ENCODE measurements at places on chromosomes 12 and 14.

DNA sequence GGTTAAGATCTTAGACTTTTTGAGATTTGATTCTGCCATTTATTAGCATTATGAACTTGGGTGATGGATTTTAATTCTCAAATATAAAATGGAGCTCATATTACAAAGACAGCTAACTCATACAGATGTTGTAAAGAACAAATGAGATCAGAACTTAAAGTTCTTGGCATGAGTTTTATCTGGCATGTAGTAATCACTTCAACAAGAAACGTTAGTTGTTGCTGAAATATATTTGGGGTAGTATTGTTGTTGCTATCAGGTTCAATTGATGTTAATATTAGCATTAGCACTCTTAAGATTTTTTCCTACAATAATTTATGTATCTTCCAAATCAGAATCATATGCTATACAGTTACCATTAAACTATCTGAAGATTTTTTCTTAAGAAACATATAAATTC, 71.0 kb downstream of the SLC6A15 start:
- DNase-seq: no peak

GRCh38 chr12:30925607-30926242, 823 bp upstream of the TSPAN11 start:
- peak; percentile 86 for DNase-seq

GRCh38 chr12:46219877-46220655, 48.8 kb downstream of the SLC38A1 start:
- no peak for DNase-seq

- DNase-seq: no peak
Observed at GRCh38 chr12:13749389-13749788, 232.0 kb downstream of the GRIN2B start.

DNA sequence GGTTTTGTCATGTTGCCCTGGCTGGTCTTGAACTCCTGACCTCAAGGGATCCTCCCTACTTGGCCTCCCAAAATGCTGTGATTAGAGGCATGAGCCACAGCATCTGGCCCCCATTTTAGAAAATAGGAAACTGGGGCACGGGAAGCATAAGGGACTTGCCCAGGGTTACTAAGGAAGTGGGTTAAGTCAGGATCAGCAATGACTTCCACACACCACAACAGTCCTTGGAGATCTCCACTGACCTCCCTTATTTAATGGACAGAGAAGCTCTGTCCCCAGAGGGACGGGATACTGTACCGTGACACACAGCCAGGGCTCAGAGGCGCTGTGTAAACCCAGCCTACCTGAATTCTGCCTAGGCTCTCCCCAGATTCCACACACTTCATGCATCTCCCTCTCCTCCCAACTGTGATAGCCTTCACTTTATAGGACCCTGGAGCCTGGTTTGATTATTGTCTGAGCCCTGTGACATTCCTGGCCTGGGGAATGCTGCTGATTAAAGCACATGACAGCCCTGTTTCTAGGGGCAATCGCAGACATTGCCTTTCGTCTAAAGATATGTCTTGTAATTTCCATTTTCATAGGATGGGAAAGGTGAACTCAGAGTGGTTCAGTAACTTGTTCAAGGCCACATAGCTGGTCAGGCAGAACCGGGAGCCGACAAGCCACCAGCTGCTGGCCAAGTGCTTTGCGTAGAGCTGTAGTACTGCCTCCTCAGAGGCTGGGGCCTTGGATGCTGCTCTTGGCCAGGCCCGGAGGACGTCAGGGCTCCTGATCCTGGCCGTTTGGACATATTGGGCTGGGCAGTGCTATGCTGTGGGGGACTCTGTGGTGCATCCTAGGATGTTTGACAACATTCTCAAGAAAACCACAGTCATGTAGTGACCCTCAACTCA, 20.8 kb downstream of the SERPINA1 start:
- no peak for DNase-seq

- peak; percentile 86 for DNase-seq
Observed at GRCh38 chr12:12696562-12697383, 790 bp upstream of the GPR19 start.

DNA sequence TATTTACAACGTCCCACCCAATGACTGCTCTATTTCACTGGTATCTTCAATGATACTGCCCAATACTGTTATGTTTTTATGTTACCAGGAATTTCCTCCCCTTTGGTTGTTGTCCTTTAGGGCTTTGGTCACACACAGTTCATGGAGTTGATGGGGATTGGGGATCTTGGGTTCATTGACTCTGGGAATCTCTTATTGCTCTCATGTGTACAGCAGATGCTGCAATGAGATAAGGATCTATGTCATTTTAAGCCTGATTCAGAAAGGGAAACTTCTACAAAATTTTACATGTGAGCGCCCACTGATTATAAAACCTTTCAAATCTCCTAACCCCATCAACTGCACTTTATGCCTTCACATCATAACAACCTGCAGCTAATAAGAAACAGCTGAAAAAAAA, 67.2 kb downstream of the FAR2 start:
- DNase-seq: no peak

DNA sequence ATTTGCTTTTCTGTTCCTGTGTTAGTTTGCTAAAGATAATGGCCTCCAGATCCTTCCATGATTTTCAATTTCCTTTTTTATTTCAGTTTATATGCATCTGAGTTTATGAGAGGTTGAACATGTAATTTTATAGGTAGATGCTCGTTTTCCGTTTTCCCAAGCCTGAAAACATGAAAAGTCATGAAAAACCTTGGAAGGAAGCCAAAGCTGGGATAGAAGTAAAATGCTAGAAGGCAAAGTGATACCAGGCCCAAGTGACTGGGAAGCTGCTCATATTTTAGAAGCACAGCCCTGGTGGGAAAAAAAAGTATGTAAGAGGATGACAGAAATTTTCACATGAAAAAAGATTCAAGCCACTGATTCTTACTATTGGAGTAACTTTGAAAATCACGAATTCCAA, 290.8 kb downstream of the PRKD1 start:
- no peak for DNase-seq

DNA sequence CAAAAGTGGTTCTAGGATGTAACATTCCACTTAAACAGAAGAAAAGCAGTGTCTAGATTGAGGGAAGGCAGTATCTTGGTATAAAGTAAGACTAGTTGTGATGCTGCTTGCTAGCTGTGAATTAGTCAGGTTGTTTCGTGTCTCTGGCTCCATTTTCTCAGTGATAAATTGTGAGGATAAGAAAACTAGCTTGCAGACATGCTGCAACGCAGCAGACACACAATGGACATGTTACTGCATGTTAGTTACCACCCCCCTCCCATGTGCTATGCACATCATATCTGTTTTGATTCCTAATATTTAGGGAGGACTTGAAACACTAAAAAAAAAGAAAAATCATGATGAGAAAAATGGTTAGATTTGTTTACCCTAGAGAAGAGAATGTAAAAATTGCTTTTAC, 2.9 kb downstream of the CCNK start:
- no peak for DNase-seq

- DNase-seq: no peak
Observed at GRCh38 chr12:96751626-96752025, 155.4 kb upstream of the NEDD1 start.

GRCh38 chr14:31197671-31198070, 9.9 kb downstream of the HECTD1 start:
- DNase-seq: no peak

All from WERI-Rb-1 (cell line).